ENCODE measurements at places on chromosomes 12 and 14.

DNA sequence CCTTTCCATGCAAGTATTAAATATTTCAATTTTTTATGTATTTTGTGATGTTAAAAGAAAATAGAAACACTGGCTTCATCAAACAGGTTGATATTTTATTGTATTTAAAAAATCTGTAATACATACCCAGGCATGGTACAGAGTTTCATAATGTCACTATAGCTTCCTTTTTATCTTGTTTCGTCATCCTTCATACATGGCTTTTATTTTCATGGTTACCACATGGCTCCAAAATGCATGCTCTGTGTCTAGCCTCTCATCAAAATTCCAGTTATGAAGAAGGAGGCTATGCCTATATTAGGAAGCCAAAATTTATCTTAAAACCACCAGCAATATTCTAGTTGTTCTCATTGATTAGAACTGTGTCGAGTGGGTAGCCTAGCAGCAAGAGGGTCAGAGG lies 464.8 kb downstream of the BTG1 start:
- DNase-seq: no peak

GRCh38 chr14:93737634-93738033 lies 50.7 kb downstream of the PRIMA1 start:
- DNase-seq: no peak

DNA sequence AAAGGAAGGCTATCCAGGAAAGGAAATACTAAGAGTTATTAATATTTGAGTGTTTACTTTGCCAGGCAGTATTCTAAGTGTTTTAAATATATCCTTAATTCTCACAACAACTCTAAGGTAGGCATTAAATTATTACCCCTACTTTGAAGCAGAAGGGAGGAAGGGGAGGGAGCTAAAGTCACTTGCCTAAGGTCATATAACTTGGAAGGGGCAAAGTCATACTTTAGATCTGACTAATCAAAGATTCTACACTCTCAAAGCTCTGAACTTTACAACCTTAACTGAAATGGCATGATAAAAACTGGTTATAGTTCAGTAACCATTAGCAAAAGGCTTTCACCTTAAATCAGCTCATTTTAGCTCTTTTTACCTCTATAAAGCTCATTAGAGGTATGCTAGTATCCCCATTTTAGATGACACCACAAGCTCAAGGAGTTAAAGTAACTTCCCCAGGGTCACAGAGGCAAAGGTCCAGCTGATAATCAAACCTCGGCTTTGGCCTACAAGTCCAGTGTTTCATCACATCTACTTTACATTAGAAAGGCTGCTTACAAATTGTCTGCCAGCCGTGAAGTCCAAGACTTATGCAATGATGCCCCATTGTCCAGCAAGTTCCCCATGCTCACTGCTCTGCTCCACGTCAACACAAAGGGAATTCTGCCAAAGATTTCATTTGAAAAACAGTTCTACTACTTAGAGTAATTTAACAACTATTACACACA lies 223.9 kb downstream of the MED13L start:
- no peak for DNase-seq

GRCh38 chr12:90058704-90059103 lies 350.1 kb upstream of the ATP2B1 start:
- no peak for DNase-seq

GRCh38 chr12:48164451-48164850 lies 7.1 kb upstream of the ASB8 start:
- no peak for DNase-seq

DNA sequence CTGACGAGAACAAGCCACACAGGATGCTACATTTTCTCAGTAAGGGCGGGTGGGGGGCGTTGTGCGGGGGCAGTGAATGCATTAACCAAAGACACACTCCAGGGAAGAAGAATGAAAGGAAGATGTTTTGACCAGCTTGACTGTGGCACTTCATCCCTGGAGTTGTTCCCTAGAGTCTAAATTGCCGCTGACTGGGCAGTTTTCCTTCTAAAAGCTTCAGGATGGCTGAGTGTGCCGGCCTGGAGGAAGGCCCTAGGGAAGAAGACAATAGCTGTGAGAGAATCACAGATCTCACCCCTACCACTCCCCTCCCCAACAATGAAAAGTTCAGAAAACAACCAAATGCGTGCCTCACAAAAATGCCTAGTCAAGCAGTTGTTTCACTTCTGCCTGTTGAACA lies 67.2 kb downstream of the NKX2-1 start:
- DNase-seq: peak; percentile 67

- no peak for DNase-seq
Observed at GRCh38 chr14:55530464-55530863, 49.5 kb upstream of the KTN1 start.

DNA sequence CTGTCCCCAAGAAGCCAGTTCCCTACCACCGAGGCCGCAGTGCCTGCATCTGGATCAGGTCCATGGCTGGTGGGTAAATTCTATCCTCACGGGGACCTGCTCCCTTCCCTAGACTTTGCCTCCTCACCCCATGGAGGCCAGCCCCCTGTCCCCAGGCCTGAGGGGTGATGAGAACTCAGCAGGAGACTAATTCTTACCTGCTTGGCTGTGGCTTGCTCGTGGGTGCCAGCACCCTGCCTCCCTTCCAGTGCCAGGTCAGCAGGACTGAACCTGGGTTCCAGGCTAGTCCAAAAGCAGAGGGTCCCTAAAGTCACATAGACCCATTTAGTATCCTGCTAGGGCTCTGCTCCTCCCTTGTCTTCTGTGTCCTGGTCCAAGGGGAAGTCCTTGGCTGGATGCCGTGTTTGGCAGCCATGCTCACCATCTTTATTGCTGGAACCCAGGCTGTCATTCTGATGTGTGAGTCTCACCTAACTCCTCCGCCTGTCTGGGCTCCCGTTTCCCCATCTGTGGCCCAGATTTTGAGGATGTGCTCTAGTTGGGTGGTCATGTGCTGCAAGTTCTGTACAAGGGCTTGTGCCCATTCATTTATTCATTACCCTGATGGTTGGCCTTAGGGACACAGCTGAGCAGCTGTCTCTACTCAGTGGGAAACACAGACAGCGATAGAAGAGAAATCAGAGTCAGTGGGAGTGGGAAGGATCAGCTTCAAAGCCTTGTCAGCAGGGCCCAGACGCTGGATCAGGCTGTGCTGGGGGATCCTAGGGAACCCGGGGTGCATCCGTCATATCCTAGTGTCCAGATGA lies 949 bp downstream of the PLBD2 start:
- no peak for DNase-seq

- no peak for DNase-seq
Observed at GRCh38 chr12:3632256-3632655, 120.7 kb downstream of the CRACR2A start.

DNA sequence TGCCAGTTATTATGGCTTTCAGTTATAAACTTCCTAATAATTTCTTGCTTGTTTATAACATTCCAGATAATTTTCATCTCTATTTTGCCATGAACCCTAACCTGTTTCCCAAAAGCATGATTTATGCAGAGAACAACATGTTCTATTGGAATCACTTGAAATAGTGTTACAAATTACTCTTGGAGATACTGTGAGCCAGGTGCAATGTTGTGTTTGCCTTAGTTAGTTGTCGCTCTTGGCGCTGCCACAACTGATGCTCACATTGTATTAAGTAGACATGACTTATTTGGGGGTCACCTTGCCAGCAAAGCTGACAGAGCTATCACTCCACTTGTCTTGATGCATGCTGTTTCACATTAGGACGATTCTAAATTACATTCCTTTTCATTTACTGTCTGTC lies 49.4 kb downstream of the TSPAN8 start:
- DNase-seq: no peak
